CD4-positive, alpha-beta T cell treated with Interleukin-6 for 4 hours (primary cell): ENCODE measurements at places on chromosomes 4 and X.
A peak's percentile ranks its signal among the peaks of the same experiment; 100 is the strongest.

GRCh38 chr4:99720206-99720605, 62.6 kb upstream of the C4orf54 start:
- no peak for DNase-seq

DNA sequence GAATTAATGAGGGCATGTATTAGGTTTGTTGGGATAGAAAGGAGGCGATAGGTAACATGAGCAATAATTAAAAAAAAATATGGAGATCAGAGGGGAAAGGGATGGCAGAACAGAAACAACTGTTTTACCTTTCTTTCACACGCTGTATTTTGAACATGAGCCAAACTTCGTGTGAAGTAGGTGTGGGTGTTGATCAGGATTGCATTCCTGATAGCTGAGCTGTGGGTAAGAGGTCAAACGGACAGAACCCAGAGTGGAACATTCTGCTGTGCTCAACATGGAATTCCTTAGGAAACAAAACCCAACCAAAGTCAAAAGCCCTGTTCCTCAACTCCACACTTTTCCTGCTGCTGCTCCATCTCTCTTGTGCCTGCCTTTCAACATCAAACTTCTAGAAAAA, 162.5 kb upstream of the CASK start:
- DNase-seq: no peak

DNA sequence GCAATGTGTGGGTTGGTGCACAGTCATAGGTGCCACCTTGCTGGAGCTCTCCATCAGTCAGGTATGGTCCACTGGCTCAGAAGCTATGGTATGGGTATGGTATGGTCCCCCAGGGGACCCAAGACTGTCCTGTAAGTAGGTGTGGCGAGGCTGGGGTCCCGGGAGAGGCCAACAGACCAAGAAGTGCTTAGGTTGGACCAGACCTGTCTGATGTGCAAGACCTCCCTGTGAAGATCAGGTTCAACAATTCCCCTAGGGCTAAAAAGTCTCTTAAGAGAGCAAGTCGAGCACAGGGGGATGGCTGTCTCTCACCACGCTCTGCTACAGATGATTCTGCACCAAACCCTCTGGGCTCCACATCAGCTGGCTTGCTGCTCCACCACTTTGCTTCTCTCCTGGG, 1145.0 kb downstream of the RPA4 start:
- no peak for DNase-seq

DNA sequence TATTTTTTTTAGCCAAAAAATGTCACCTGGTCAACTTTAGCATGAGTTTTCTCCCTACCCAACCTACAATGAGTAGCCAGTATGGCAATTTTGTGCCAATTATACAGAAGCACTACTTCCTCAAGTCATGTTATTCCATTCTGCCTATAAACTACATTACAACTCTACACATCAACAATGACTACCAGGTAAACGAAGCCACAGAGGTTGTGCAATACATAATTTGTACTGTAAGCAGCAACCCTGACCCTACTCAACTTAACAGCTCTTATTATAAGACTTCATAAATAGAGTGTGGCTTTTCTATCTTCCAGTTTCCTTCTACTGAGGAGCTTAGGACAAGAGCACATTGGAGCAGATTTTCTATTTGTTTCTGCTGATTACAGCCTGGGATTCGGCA, 160.5 kb downstream of the HS3ST1 start:
- no peak for DNase-seq

DNA sequence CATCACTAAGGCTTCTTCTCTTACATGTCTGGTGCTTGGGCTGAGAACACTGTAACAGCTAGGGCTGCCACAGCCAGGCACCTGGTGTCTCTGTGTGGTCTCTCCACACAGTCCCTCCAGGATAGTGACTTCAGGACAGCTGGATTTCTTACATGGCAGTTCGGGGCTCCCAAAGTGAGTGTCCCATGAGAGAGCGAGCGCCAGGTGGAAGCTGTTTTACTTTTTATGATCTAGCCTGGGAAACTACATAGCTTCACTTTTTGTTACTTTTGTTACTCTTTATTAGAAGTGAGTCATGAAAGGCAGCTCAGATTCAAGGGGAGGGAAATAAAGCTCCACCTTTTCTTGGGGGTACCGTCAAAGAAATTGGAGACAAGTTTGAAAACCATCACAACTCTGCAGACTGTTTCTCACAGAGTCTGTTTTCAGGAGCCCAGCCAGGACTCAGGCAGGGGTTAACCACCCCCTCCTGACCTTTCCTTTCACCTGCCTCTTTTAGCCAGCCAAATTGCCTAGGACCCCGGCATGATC, 373.0 kb downstream of the MID1IP1 start:
- no peak for DNase-seq

DNA sequence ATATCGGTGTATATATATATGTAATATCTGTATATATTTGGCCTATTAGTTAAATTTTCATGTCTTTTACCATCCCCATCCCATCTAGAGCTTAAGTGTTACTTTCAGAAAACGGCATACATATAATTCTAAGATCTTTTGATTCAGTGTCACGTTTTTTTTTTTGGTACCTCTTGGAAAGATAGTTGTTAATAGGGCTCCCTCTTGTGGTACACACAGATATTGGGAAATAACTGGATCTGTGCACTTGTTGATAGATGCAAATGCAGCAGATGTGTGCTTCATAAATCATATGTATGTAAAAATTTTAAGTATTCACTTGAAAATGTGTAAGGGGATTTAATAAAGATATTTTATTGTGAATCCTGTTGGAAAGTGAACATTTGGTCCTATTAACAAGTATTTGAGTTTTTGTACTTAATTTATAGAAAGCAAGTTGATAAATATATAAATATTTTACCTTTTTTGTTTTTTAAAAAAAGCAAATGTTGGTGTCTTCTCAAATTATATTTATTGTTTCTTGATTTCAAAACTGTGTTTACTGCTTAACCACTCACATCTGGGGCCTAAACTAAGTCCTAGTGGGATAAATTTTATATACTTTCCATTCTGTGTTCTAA, 74.7 kb downstream of the PAQR3 start:
- DNase-seq: peak; percentile 27

DNA sequence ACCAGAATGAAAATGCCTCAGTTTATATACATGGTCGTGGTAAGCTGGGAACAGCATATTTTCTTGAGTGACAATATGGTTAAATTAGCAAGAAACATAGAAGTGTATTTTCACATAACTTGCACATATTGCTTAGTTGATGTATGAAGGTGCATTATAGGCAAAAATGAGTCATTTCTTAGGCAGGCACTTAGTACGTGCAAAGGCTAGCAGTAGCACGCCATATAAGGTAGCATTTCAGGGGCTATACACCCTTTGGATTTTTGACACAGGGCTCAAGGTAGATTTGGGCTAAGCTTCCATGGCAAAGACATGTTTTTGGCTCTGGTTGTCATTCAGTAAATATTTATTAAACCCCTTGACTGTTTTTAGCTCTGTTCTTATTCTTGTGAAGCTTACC, 33.1 kb downstream of the PCDH7 start:
- no peak for DNase-seq

- DNase-seq: no peak
Observed at GRCh38 chrX:46310815-46311497, 234.3 kb downstream of the ZNF674 start.
